Activated CD4-positive, alpha-beta T cell treated with anti-CD3 and anti-CD28 coated beads for 24 hours (primary cell): ENCODE measurements at places on chromosomes 12 and 14.

DNA sequence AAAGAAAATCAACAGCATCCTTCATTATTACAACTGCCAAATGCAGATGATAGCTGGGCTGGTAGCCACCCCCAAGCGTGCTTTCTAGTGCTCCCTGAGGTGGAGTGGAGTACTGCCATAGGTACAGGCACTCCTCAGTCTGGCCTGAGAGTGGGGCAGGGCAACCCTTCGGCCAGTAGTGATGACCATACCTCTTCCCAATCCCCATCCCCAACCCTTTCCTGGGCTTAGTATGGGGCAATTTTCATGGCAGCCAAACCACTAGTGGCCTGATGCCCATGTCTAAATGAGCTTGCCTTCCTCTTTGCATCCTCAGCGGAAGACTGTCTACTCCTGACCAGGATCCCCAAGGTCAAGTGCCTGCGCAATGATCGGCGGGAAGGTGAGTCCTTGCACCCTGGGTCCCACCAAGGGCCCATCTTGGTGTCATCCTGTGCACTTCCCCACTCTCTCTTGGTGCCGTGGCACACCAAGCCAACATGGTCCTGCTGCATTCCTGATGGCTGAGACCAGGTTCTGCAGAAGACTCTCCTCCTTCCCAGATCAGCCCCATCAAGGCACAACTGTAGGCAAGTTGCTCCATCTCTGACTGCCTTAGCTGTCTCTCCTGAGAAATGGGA is 65.8 kb downstream of the GALNT16 start:
- no peak for DNase-seq

DNA sequence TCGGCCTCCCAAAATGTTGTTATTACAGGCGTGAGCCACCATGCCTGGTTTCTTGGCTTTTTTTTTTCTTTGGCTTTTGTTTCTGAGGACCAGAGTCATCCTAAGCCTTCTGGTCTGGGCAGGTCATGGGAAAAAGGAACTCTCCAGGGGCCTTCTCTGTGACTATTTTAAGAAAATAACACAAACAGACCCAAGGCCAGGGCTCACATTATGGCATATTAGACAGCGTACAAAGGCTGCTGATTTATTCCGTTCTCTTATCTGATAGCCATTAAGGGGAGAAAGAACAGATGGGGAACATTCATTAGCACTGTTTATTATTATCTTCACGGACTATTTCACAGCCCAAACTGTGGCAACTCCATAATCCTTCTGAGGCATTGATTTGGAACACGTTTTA is 28.8 kb upstream of the MANSC4 start:
- DNase-seq = no peak

- no peak for DNase-seq
Observed at GRCh38 chr14:90319634-90320541, 11.9 kb downstream of the NRDE2 start.

GRCh38 chr14:103707329-103708263 is 7.7 kb downstream of the XRCC3 start:
- DNase-seq = no peak

DNA sequence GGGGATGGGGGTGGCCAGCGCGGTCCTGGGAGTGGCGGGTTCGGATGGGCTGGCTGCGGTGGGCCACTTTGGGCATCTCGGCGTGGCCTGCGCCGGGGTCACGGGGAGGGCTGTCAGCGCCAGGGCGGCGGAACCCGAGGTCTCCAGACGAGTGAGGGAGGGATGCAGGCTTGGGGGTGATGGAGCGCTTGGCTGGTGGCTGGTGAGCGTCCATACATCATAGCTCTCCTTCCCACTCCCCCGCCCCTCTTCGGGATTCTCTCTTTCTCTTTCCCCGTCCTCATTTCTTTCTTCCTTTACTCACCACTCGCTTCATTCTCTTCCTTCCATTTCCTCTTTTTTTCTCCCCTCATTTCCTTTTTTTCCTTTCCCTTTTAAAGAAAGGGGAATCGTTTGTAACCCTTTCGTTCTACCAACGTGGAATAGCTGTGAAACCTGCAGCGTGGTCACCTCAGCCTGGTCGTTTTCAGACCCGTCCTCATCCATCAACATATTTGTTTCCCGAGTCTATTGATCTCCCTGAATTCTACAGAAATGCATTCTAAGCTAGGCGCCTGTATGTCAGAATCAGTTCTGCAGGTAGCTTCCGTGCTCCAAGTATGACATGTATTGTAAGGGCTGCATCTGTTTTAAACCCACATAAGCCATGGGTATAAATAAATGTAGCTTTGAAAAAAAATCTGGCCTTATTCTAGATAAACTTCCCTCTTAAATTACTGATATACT is 260.3 kb upstream of the E2F7 start:
- no peak for DNase-seq

- peak; percentile 15 for DNase-seq
Observed at GRCh38 chr12:112303004-112303403, 79.2 kb downstream of the HECTD4 start.

- no peak for DNase-seq
Observed at GRCh38 chr14:82190742-82191141, 657.1 kb upstream of the SEL1L start.

GRCh38 chr12:13278249-13278787 is 81.8 kb downstream of the EMP1 start:
- peak; percentile 43 for DNase-seq

DNA sequence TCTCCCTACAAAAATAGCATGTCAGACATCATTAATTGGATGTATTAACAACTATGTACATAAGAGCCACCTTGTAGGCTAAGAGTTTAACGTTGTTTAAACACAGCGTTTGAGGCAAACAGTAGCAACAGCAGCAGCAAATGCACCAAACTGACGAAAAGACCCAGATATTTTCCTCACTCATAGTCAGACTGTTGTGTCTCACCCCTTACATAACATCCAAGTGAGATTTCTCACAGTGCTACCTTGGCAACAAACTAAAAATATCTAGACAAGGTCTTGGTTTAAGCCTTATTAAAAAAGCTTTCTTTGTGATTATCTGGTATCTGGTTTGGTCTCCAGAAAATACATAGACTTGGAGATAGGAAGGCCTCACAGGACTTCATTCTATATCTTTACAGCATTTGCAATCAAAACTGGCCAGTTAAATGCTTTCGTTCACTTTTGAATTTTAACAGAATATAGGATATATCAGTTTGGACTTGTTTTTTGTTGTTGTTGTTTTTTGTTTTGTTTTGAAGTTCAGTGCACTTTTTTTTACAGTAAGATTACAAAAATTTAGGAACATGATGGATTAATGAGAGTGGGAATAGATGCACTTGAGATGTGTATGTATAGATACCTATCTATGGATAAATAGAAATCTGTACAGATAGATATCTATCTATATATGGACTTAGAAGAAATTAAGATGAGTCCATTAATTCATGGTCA is 4.1 kb downstream of the BHLHE41 start:
- DNase-seq = no peak

GRCh38 chr12:39103552-39104165 is 198.3 kb upstream of the CPNE8 start:
- DNase-seq = no peak

- no peak for DNase-seq
Observed at GRCh38 chr12:6452245-6452943, 552 bp downstream of the TAPBPL start.

- no peak for DNase-seq
Observed at GRCh38 chr12:109115758-109116610, at the start of gene ACACB. Gene ACACB (plus strand): TSS chr12:109116587. CDS start chr12:109139406, 22,819 bp downstream.

GRCh38 chr14:89037065-89037464 is 212.6 kb downstream of the TTC8 start:
- DNase-seq = no peak

DNA sequence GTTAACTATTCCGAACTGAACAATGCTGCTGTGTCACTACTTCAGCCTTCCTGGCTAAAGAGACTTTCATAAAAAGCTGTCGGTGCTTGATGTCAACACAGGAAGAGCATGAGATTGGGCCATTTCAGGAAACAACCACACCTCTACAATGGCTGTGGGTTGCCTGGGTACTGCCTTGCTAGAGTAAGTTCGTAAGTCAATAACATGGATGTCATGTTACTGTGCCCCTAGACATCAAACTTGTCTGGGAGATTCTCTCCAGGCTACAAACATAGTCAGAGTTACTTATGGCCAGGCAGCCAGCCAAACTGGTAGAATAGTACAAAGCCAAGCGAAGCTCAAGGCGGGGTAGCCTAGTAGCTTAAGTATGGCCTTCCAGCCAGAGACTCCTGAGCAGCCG is 23.1 kb downstream of the MAX start:
- no peak for DNase-seq

DNA sequence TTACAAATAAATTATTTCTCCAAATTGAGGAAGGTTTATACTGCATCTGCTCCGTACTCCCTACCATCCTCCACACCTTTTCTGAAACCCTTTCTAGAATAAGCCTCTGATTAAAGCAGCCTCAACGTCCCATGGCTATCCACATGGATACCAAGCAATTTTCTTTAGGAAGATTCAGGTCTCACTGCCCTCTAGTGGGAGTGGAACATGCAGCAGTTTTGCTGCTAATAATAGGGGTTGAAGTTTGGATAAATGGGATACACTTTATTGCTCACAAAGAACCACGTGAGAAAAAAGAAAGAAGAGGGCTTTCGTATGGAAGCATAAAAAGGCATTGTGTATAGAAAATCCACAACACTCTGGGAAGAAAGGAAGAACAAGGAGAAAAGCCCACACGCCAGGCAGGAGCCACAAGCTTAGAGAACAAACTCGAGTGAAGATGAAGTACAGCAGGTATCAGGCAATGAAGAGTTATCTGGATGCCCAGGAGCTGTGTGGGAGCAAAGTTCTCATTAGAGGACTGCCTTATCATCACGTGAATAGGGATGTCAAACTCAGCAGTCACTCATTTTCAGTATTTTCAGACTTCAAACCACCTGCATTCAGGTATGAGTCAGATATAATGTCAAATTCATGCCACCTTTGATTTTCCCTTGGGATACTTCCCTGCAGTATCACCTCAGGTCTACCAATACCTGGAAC is 45.8 kb downstream of the CCER1 start:
- DNase-seq = no peak

GRCh38 chr12:87667378-87667777 is 361.8 kb downstream of the C12orf50 start:
- DNase-seq = no peak

DNA sequence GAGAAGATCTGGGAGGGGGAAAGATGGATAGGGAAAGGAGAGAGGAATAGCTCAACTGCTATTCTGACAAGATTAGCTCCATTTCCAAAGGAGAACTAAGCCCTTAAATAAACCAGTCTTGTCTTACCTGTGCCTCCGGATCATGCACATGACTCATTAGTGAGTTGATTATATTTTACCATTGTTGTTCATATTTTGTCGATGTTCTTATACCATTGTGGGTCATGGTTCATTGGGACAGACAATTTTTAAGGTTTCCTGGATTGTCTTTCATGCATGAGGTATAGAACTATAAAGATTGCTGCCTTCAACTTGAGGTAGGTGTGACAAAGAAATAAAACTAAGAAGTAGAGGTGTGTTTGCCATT is 243.0 kb upstream of the ATP2B1 start:
- no peak for DNase-seq

GRCh38 chr12:53652366-53652765 is 23.5 kb downstream of the ATP5MC2 start:
- no peak for DNase-seq

- no peak for DNase-seq
Observed at GRCh38 chr14:46550836-46551235, 100.7 kb downstream of the RPL10L start.

GRCh38 chr12:96136161-96136560 is 58.0 kb upstream of the ELK3 start:
- DNase-seq = no peak

DNA sequence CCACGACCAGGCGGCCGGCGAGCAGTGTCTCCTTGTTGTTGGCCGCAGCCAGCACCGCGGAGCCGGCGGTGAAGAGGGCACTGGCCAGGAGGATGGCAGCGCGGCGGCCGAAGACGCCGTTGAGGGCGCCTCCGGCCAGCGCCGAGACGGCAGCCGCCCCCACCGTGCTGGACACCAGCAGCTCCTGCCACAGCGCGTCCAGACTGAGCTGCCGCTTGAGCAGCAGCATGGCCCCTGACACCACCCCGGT is 691 bp downstream of the SLC2A13 start:
- DNase-seq = no peak

DNA sequence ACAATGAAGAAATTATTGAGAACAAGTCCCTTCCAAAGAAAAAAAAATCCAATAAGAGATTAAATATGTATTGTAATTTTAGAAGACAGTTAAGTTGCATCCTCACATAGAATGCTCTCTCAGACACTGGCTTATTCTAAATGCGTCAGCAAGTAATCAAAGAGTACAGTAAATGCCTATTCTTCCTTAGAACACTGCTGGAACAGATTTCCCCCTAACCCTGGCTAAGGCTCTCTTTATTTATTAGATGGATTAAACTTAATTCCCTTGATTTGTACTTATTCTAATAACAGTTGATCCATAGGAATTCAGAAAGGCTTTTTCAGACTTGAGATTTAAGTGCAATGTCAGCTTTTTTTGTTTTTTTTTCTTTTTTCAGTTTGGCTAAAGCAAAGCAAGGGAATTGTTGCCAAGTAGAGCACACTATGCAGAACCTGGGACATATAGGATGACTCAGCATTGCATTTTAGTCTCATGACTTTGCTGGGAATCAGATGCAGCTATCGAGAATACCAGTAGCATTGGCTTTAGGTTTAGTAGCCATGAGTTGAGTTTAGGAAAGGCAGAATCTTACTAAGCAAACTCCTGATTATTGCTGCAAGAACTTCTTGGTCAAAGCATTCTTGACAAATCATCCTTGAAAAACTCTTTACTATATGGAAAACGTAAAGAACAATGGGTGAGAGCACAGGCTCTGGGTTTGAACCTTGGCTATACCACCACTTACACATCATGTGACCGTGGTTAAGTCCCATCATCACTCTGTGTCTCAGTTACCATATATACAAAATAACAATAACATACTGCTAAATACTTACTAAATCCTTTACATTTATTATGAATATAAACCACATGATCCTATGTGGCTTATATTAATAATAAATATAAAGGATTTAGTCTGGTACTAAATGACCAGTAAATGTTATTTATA is 26.7 kb downstream of the MED21 start:
- DNase-seq = no peak

- DNase-seq = no peak
Observed at GRCh38 chr12:110929818-110930217, 9.4 kb upstream of the MYL2 start.

GRCh38 chr14:96202441-96203094 is 2.1 kb upstream of the BDKRB2 start:
- DNase-seq = no peak

- no peak for DNase-seq
Observed at GRCh38 chr12:99985129-99985570, 414 bp upstream of the ANKS1B start.

- no peak for DNase-seq
Observed at GRCh38 chr14:71358209-71358931, 451.1 kb downstream of the PCNX1 start.

DNA sequence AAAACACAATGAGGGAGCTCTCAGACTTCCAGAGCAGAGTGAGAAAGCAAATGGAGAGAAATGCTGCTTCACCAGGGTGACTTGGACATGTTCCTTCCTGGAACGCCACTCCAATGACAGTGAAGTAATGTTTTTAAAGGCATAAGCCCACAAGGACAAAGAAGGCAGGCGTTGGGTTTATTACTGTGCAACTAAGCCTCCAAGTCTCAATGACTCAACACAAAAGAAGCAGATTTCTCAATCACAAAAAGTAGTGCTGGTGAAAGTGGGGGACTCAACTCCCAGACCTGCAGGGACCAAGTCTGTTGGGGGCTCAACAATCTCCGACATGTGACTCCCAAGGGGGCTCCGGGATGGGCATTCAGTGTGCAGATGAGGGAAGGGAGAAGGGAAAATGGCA is 505.2 kb downstream of the BCL11B start:
- DNase-seq = no peak
